ENCODE measurements at places on chromosomes 5 and 9. TPM values are rescaled to one million over a fixed set of nuclear protein-coding genes. Genes with fewer than 3 reads are reported as not detected.

CCL21 gene
- not detected for total RNA-seq

DNA sequence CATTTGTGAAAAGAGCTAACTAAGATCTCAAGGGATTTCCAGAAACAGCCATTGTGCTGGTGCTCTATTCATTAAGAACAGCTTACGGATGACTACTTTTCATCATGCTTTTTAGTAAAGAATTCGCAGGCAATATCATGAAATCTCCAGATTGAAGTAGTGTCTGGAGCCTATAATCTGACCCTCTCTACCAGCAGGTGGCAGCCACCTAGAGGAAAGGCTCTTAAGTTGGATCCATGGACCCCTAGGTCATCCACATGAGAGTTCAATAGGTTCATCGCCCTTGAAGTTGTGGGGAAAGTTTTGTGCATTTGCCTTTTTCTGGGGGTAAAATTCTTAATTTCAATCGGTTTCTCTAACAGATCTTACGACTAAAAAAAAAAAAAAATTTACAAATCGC is 82.3 kb downstream of the SLC1A3 start:
- DNase-seq = peak; percentile 27

RELL2 gene
- total RNA-seq = 17.4 TPM

DNA sequence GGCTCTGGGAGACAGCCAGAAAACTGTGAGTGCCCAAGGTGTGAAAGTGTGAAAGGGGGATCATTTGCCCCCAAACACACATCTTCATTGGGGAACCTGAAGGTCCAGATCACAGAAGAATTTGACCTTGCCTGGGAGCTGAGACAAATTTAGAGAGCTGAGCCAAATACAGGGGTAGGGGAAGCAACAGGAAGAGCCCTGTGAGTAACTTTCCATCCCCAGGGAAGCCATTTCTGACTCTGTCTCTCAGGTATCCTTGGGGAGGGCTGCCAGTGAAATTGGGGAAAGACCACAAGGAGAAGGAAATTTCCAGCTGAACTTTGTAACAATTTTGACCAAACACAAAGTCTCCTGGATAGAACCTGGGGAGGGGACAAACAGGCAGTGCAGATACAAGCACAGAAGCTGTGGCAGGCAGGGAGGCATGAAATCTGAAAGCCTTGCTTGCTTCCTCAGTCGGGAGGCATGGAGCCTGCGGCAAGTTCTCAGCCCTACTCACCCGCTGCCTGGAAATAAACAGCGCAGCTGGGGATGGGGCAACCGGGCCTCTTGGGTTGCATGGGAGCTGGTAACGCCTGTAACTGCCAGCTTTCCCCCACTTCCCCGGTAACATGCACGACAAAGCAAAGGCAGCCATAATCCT is 31.5 kb upstream of the ZCCHC9 start:
- DNase-seq = no peak

DNA sequence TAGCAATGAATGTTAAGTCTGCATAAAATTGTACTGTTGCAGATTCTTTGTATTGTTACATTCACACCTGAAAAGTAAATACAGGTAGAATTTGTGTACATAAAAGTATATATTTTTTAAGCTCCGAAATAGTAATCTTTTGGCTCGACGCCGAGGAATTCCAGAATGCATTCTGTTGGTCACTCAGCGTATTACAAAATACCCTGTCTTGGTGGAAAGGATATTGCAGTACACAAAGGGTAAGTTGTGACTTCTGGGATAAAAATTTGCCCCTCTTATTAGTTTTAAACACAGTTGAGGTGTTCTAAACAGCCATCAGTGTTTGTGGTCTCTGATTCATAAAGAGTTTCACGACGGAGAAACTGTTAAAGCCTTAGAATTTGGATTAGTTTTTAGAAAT is 257.6 kb downstream of the ARHGEF28 start:
- no peak for DNase-seq

NR2F1-AS1 gene
- 6.4 TPM for total RNA-seq

DNA sequence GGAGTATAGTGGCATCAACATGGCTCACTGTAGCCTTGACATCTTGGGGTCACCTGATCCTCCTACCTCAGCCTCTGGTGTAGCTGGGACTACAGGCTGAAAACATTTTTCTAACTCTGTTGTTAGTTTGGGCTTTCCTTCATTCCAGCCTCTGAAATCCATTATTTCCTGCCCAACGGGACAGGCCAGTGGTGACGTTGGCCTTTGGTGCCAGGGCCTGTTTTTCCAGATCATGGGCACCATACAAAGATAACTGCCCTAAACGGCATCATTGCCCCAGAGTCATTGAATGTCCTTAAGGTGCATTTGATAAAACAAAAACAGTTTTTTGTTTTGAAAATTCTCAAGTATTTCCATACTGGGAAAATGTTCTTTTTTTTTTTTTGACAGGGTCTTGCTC is 32.1 kb downstream of the PIK3R1 start:
- no peak for DNase-seq

SMIM33 gene
- not detected for total RNA-seq

GRCh38 chr5:144142139-144142823 is 28.2 kb downstream of the YIPF5 start:
- DNase-seq = no peak

CATSPER3 gene
- 0.33 TPM for total RNA-seq

INSL4 gene
- total RNA-seq = not detected

- no peak for DNase-seq
These were observed 83.5 kb downstream of the HTR1A start for GRCh38 chr5:63878788-63879187.

DNA sequence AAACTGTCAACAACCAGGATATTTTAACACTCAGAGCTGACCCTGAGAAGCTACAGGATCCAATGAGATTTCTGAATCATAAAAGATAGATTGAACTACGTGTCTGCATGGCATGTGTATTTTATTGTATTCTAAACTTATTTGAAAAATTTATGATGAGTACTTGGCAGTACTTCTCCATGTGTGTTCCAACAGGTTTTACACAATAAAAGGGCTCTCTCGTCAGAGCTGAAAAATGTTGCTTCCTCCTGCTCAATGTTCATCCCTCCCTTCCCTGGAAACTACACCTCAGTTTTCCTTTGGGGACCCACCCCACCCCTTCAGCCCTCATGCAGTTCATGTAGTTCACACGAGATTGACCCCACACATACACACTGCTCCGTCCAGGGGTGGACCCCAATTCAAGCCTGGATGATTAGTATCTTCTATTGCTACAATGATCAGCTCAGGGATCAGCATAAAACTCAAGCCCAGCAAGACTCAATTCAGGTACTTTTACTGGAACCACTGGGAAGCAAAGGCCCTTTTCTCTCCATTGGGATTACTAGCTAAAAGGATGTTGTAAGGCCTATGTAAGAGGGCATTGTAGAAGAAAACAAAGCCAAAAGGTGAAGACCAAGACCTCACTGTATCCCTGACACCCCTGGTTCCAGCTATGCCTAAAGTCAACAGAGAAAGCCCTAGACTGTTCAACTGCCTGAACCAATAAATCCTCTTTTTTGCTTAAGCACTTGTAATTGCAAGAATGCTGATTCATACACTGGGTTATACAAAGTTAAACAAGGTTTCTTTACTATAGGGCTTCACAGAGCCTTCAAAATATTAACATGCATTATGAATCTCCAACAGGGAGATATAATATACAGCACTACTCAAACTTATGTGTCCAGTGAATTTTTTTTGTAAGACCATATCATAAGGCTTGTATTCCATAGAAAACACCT is 112.6 kb downstream of the SAXO1 start:
- no peak for DNase-seq

DNA sequence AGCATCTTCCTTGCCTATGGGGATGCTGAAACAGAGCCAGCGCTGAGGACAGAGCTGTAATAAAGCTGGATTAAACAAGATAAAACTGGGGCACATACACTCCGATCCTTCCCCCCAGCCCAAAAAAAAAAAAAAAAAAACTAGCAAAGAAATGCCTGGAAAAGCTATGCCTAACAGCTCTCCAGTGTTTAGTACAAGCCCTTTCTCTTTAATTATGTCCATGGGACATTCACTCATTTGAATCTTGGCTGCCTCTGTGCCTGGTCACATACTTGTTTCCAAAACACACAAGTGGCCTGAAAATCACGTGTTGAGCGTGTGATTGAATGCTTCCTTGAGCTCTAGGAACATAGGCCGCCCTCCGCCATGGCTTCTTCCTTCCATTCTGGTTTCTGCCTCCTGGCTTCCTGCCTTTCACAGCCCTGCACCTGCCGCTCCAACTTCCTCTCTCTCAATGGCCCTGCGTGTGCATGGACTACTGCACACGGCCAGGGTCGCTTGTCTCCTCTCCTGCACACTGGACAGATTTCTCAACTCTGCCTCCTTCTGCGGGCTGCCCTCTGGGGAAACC is 111.0 kb upstream of the RETREG1 start:
- DNase-seq = peak; percentile 53

- no peak for DNase-seq
These were observed 39.5 kb upstream of the GLRX start for GRCh38 chr5:95861864-95862561.

DNA sequence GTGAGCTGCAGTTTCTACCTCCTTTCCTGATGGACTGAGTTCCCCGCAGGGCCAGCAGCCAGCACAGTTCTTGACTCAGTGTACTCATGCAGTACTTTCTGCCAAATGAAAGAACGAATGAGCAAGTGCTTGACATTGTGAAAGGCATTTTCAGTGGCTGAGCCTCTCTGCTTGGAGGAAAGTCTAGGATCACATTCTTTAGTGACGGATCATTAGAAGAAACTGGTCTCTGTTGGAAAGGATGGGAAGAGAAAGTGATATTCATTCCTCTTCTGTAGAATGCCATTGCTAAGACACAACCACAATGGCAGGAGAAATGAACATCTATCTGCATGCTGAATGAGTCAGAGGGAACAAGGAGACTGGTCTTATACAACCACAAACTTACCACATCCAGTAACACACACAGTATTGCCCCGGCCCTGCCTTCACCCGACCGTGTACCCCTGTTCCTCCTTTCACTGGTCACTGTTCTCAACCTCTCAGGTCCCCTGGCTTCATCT is 206.9 kb downstream of the CRB2 start:
- no peak for DNase-seq

DNA sequence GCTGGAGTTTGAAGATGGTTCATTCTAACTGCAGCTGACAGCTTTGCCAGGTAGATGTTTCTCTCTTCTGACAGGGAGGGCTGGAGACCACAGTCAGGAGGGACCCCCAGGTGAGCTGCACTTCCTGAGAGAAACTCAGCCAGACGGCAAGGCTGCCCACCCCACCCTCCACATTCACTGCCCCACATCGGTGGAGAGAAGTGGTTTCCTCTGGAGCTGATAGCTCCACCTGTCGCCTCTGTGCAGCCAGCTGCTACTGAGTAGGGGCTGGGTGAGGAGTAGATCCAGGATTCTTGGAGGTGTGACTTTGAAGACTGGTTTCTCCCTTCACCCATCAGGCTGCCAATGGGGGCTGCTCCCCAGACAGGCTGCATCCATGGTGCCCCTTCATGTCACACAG is 175.0 kb downstream of the CARTPT start:
- DNase-seq = no peak

DNA sequence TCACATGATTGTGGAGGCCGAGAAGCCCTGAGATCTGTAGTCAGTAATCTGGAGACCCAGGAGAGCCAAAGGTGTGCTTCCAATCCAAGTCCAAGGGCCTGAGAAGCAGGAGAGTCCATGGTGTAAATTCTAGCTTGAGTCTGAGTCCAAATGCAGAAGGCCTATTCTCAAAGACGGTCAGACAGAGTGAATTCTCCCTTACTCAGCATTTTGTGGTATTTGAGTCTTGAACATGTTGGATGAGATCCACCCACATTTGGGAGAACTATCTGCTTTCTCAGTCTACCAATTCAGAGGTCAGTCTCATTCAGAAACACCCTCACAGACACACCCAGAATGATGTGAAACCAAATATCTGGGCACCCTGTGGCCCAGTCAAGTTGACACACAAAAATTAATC is 128.8 kb upstream of the PTCH1 start:
- DNase-seq = no peak

DNA sequence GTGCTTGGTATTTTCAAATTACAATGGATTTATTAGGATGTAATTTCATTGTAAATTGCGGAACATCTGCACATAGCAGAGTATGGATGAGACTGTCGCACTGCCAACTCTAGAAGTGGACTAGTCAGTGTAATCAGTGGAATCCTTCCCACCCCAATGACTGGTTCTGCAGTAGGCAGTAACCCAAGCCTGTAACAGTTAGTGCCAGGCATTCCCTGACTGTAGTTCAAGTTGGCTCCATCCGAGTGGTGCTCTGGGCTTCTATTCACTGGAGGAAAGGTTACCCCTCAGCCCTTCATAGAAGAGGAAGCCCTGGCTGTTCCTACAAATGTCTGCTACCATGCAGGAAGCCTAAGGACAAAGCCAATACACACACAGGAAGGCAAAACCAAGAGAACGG is 23.2 kb downstream of the AK3 start:
- no peak for DNase-seq

- no peak for DNase-seq
These were observed 634.0 kb downstream of the MAT2B start for GRCh38 chr5:164139423-164139822.

SOHLH1 gene
- total RNA-seq = 0.18 TPM

- no peak for DNase-seq
These were observed 50.4 kb upstream of the STXBP1 start for GRCh38 chr9:127561491-127562278.

RFESD gene
- 0.97 TPM for total RNA-seq

PCDHGC5 gene
- 2.9 TPM for total RNA-seq

GRCh38 chr9:113929634-113930389 is 53.7 kb downstream of the ZNF618 start:
- no peak for DNase-seq

GRCh38 chr5:29944327-29944726 is 1249.2 kb upstream of the CDH6 start:
- DNase-seq = no peak

AIF1L gene
- 16.3 TPM for total RNA-seq

GRCh38 chr5:74251141-74252035 is 389.1 kb downstream of the ENC1 start:
- peak; percentile 35 for DNase-seq

DNA sequence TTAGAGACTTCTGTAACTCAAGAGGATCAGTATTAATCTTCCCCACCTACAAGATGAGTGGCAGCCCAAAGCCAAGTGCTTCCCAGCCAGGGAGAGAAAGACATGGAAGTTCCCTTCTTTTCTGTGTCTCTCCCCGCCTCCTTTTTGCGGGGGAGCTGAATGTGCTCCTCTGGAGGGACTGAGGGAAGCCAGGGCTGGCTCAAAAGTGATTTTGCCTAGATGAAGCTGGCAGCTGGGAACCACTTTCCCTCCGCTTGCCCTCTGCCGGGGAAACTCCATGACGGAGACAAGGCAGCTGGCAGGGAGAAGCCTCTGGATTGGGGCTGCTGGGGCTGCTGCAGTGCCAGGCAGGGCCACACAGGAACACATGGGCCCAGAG is 24.4 kb downstream of the EGR1 start:
- DNase-seq = no peak

DNA sequence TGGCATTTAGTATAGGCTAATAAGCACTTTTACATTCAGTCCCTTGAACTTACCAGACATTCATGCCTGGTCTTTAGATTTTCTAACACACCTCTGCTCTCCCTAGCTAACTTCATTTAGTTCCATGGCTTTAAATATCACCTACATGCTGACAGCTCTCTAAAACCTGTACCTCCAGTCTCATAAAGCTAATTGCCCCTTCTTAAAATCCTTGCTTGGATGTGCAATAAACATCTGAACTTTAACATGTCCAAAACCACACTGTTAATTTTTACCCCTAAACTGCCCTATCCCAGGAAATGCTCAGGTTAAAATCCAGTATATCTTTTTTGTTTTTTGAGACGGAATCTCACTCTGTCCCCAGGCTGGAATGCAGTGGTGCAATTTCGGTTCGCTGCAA is 139.8 kb downstream of the CPLANE1 start:
- no peak for DNase-seq
